CD4-positive, alpha-beta T cell treated with Interleukin-15 for 1 hour (primary cell): ENCODE measurements at places on chromosomes 6 and 20.

DNA sequence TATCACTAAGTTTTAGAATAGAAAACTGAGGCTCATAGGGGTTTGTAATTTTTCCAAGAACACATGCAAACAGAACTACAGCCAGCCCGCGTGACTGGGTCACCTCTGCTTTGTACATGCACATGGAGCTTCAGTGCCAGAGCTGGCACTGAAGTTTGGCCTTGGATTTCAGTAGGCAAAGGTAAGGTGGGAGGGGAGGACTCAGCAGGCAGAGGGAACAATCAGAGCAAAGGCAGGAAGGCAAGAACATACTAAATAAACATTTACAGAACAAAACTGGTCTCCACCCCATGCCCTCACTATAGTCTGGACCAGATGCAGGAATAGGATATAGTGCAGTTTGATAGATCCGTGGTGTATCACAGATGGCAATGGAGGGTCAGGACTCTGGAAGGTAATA lies 13.6 kb upstream of the ABRACL start:
- DNase-seq: no peak

DNA sequence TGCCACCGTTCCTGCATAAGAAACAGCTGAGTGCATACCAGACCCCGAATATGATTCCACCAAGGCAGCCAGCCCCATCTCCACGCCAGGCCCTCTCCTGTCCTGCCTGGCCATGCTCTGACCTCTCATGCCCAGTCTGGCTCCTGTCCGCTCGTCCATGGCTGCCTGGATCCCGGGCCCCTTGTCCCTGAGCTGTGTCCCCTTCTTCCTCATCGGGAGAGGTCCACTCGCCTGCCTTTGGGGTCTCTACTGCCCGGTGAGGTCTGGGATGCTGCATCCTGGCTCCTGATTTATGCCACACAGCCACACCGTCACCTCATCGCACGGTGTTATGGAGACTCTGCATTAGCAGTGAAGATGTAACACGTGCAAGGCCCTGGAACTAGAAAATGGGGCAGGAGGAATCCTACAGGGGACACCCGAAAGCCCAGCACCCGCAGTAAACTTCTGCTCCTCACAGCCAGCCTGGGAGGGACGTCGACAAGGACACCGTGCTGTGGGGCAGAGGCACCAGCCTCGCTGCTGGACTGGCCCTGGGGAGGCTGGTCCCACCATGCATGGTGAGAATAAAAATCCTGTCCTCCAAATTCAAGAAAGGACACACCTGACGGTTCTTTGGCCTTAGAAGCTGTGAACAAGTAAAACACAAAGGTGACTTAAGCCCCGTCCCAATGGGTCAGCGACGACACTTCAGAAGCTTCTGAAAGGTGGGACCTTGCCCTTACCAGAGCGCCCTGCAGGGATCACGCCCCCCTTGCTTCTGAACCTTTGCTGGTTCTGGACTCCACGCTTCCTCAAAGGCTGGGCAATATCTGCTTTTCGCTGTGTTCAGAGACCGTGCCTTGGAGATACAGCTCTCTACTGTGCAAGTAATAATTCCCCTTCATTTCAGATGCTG lies 103.0 kb downstream of the DLL1 start:
- DNase-seq: no peak

GRCh38 chr6:152364866-152365265 lies 272.3 kb downstream of the SYNE1 start:
- no peak for DNase-seq

GRCh38 chr6:24988562-24988961 lies 52.8 kb upstream of the RIPOR2 start:
- DNase-seq: no peak

DNA sequence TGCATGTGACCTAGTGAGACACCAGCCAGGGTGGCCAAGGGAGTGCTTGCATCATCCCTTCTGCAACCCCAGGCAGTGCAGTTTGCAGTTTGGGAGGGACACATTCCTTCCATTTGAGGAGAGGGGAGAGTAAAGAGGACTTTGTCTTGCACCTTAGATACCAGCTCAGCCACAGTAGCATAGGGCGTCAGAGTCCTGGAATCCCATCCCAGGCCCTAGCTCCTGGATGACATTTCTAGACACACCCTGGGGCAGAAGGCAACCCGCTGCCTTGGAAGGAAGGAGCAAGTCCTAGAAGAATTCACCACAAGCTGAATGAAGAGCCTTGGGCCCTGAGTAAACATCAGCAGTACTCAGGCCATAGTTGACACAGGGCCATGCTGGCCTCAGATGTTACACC lies 680.4 kb upstream of the IMPG1 start:
- DNase-seq: no peak

DNA sequence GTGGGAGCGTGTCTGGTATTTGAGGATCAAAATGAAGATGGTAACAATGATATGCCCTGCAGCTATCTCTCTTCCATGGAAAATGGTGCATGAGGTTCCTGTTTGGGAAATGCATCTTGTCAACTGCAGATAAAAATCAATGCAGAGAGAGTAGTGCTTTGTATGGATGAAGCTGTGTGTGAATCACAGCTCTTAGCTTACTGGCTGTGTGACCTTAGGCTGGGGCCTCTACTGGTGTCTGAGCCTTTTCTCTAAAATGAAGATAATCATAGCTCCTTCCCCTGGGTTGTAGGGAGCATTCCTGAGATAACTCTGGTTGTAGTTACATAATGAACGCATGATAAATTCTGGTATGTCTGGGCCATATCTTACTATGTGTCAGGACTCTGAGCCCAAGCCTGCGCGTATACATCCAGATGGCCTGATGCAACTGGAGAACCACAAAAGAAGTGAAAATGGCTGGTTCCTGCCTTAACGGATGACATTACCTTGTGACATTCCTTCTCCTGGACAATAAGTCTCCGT lies 19.6 kb downstream of the ANGPT4 start:
- DNase-seq: no peak

GRCh38 chr6:101544286-101544685 lies 150.8 kb downstream of the GRIK2 start:
- no peak for DNase-seq

- DNase-seq: no peak
These were observed 97.5 kb downstream of the ZMYND8 start for GRCh38 chr20:47258745-47259695.

DNA sequence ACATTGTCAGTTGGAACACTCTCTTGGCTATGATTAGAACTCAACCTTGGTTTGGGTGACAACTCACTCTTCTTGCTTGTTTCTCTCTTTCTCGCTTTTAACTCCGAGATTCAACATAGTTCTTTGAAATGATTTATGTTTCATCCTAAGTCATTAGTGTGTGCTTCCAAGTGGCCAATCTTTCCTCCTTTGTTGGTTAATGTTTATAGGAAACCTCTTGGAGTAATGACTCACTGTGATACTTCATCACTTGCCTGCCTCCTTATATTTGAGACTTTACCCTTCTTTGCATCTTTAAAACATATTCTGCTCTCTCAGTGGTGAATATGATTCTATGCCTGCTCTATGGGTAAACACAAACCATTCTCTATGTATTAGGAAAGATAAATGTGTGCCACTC lies 279.7 kb upstream of the FLRT3 start:
- DNase-seq: no peak

DNA sequence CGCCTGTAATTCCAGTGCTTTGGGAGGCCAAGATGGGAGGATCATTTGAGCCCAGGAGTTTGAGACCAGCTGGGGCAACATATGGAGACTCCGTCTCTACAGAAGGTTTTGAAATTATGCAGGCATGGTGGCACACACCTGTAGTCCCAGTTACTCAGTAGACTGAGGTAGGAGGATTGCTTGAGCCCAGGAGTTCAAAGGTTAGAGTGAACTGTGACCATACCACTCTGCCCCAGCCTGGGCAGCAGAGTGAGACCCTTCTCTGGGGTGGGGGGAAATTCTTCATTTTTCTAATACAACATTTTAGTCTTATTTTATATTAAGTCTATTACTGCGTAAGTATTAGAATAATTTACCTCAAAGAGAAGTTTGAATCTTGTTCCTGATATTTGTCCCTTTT lies 20.1 kb upstream of the SUMO4 start:
- no peak for DNase-seq

- DNase-seq: no peak
These were observed 73.0 kb downstream of the SLX4IP start for GRCh38 chr20:10508060-10508459.

- no peak for DNase-seq
These were observed 2.0 kb downstream of the NAA20 start for GRCh38 chr20:20019123-20019522.

DNA sequence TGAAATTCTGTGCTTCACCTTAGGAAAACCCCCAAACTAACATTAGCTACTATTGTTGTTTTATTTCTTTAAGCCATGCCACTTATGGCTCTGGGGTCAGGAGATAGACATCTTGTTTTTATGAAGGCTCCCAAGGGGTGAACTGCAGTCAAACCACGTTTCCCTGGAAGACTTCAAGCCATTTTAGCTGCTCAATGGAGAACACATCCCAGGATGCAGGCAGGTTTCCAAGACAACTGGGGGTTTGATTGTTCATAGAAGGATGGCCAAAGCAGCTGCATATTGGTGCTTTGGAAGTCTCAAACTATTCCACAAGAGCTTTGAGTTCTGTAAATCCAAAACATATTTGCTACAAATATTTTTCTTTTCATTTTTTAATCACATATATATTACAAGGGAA lies 818.0 kb downstream of the MAFB start:
- DNase-seq: no peak

DNA sequence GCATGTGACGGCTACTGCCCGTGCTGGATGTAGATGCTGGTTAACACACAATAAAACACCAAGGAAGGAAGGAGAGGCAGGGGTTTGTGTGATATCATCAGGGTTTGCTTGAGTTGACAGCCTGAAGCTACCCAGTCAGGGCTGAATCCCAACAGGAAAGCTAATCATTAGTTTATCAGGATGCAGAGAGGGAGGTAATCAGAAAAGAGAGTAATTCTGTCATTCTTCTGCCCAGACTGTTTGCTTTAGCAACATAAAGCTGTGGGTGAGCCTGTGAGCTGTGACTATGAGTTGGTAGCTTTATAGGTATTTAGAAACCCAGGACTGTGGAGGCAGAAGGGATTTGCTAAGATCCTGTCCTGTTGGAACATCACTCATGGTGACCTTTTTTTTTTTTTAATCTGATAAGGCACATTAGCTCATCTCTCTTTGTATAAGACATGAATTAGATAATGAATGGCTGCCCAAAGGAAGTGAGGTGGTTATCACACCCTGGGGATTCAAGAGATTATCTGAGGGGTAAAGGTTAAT lies 79.3 kb downstream of the CAP2 start:
- DNase-seq: no peak

GRCh38 chr6:4676016-4676415 lies 100.2 kb upstream of the CDYL start:
- no peak for DNase-seq

DNA sequence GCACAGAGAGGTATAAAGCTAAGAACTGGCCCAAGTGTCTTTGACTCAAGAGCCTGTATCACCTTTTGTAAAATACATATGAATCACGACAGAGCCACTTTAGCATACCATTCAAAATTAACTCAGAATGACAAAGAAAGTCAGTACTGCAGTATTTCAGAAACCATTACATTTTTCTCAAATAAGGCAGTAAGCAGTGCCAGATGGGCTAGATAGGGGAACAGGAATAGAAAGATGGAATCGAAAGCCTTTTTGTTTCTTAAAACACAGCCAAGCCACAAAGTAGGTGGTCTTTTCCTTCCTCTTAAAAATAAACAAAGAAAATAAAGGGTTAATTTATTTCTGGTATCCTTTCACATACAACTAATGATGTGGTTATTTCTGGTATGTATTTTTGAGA lies 10.3 kb downstream of the CLDN20 start:
- DNase-seq: no peak

DNA sequence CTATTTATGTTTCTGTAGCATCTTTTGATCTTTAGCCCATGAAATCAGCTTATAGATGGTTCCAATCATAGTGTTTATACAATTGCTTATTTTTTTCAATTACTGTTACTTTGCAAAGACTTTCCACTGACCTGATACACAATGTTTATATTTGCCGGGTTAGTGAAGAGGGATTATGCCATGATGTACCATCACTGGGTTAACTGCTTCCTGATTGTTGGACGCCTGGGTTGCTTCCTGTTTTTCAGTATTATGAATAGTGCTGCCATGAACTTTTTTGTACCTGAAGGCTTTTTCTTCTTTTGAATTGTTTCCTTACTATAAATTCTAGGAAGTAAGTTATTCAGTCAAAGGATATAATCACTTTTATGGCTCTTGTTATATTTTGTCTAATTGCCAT lies 6.9 kb downstream of the MANBAL start:
- DNase-seq: no peak

- no peak for DNase-seq
These were observed 14.0 kb downstream of the DPPA5 start for GRCh38 chr6:73340048-73340447.

DNA sequence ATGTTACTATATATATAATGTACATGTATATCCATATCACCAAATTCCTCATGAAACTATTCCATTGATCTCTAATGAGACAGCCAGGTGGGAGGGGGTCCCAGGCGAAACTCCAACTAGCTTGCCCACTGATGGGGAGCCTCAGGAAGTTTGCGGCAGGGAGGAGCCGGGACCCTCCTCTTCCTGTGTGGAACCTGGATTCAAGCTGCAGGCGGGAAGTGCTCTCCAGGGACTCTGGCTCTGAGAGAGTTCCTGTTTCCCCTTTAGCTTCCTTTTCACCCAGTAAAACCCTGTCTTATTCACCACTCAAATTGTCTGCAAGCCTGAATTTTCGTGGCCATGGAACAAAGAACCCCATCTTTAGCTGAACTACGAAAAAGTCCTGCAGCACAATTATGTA lies 152.2 kb downstream of the OPN5 start:
- DNase-seq: no peak

GRCh38 chr6:107642861-107643328 lies 153.0 kb downstream of the SOBP start:
- DNase-seq: no peak

- DNase-seq: no peak
These were observed 35.6 kb upstream of the TGM2 start for GRCh38 chr20:38200646-38201045.

- DNase-seq: no peak
These were observed 178.2 kb downstream of the ZMYND8 start for GRCh38 chr20:47178277-47178676.

- DNase-seq: peak; percentile 23
These were observed 51.6 kb upstream of the RIN2 start for GRCh38 chr20:19706463-19706862.

DNA sequence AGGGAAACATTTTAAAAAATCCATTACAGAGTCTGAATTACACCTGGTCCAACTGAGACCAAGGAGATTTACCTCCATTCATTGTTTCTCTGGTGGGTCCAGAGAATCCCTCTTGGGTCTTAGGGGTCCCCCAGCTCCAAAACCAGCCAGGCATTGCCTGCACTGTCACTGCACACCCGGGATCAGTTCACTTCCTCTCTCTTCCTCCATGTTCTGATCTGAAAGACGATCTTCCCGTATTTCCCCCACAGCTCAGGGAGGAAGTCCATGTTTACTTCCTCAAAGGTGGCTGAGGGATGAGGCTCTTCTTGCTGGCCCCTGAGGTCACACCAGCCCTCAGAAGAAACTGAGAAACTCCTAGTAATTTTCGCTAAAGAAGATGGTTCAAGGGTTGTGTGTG lies 159.7 kb downstream of the BMP7 start:
- DNase-seq: no peak
